ENCODE measurements at places on chromosomes 4 and X. TPM values are rescaled to one million over a fixed set of nuclear protein-coding genes. Genes with fewer than 3 reads are reported as not detected.

GRCh38 chr4:10237131-10237530, 120.5 kb upstream of the WDR1 start:
- DNase-seq = no peak

GRCh38 chr4:100984901-100985300, 362.4 kb downstream of the PPP3CA start:
- DNase-seq = no peak

DNA sequence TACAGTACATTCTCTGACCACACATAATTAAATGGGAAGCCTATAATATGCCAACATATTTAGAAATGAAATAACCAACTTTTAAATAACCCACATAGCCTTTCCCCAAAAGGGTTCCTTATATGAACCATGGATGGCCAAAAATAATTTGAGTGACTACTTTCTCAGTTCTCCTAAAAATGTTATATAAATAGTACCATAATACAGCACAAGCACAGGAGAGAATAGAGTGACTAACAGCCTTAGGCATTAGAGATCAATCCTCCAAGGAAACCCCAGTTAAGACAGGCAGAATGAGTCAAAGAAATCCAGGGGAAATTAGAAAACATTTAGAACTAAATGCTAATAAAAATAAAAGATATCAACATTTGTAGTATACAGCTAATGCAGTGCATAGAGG, 50.2 kb downstream of the ANKRD17 start:
- no peak for DNase-seq

GRCh38 chrX:16089086-16089485, 34.3 kb upstream of the GRPR start:
- DNase-seq = no peak

- no peak for DNase-seq
These were observed 38.7 kb upstream of the SH3KBP1 start for GRCh38 chrX:19926095-19926494.

GRCh38 chr4:184978211-184978610, 40.1 kb upstream of the HELT start:
- no peak for DNase-seq

Gene SERPINA7
- total RNA-seq = not detected

Gene USP26
- total RNA-seq = not detected
